Occipital lobe (tissue), 3 donors: ENCODE measurements at places on chromosomes 5 and 9. TPM values are rescaled to one million over a fixed set of nuclear protein-coding genes. Genes with fewer than 3 reads are reported as not detected.

DNA sequence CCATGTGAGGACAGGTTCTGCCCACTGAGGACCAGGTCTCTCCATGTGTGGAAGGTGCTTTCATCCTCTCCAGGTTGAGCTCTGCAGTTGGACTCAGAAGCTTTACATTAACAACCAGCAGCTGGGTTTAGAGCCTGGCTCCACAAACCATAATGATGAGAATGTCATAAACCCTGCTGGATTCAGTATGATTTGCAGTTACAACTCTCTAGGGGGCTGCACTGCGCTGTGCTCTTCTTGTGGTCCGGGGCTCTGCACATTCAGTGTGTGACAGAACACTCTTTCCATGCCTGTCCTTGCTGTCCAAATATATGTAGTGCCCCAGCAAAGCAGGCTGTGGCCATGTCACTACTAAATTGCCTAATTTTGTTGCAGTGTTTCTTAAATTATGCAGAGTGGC, 334.3 kb downstream of the ICE1 start:
- DNase-seq, result no peak

DNA sequence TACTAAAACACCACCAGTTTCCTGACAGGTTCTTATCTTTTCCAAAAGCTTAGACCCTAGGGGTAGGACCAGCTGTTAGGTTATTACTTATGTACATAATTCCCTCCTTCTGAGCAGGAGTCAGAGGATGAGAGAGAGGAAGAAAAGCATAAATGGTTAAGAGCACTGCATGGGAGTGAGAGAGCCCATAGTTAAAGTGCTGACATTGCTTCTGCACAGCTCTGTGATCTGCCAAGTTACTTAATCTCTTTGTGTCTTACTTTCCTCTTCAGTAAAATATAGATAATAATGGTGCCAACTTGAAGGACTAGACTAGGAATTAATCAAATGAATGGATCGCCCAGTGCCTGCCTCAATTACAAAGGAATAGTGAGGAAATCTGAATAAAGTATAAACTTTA, 66.4 kb downstream of the NRG2 start:
- DNase-seq, result no peak

- no peak for DNase-seq
Measured at GRCh38 chr5:22706901-22707300, 146.2 kb downstream of the CDH12 start.

- no peak for DNase-seq
Measured at GRCh38 chr5:149464796-149465489, 85.9 kb upstream of the IL17B start.

GRCh38 chr5:135493406-135494180, 41.4 kb upstream of the TIFAB start:
- no peak for DNase-seq

GRCh38 chr5:19795218-19795617, 192.8 kb downstream of the CDH18 start:
- no peak for DNase-seq

GRCh38 chr9:116395699-116396037, 242.1 kb downstream of the PAPPA start:
- DNase-seq, result no peak

DNA sequence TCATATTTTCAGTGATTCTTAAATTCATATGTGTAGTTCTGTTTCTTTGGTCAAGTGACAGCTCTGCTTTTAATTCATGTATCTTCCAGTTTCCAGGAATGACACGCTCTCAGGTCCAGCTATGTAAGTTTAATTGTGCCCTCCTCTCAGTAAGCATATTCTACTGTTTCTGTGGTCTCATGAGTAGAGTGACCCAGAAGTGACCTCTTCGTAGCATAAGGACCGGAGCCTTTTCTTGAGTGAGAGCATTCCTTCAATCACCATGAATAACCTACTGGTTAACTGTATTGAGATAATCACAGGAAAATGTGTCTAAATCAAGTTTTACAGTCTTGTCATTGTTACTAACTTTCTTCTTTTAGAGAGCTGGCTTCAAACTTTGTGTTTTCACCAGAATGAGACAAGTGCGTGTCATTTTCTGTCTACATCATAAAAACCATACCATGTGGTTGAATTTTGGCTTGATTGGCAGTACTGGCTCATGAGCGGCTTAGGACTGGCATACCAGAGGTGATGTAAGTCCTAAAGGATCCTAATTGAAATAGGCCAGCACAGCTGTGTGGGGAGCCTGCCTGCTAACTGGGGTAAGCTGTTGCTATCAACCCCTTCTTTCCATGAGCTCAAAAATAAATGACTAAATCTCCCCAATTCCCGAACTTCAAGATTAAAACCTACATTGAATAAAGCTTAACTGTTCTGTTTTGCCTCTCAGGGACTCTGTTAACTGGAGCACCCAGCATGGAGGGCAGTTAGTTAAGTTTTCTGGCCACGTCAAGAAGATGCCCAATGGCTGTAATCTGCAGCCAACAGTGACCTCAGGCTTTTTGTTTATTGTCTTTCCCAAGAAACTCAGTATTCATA, 4.8 kb downstream of the ADAMTSL1 start:
- DNase-seq, result no peak

DNA sequence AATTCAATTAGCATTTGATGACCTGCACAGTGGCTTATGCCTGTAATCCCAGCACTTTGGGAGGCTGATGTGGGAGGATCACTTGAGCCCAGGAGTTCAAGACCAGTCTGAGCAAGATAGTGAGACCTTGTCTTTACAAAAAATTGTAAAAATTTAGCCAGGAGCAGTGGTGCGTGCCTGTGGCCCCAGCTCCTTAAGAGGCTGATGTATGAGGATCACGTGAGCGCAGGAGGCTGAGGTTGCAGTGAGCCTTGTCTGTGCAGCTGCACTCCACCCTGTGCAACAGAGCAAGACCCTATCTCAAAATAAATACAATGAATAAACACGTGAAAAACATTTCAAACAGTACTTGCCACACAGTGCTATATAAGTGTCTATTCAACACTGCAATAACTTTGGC, 4.2 kb downstream of the ABCA1 start:
- no peak for DNase-seq

GRCh38 chr5:148684528-148684927, 30.2 kb upstream of the HTR4 start:
- no peak for DNase-seq

DNA sequence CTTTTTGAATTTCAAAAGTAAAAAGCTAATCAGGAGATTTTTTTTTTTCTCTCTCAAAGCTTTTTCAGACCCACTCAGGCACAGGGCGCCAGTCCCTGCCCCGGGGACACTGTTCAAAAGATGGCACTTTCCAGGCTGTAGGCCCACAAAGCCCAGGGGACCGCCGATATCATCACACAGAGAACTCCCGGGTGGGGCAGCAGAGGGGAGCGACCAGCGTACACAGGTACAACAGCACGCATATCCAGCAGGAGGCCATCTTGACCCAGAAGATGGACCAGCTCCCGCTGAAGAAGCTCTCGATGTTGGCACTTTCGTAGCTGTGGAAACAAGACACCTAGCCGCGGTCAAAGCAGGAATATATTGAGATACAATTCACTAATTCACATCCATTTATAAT, 108.3 kb downstream of the THBS4 start:
- no peak for DNase-seq

GRCh38 chr9:134188386-134189144, 24.2 kb upstream of the RNU6ATAC start:
- no peak for DNase-seq

GRCh38 chr5:95850391-95850894, 27.9 kb upstream of the GLRX start:
- no peak for DNase-seq

- no peak for DNase-seq
Measured at GRCh38 chr5:74044936-74045335, 418.9 kb downstream of the ARHGEF28 start.

GRCh38 chr9:69153707-69154521, 20.2 kb upstream of the TJP2 start:
- DNase-seq, result no peak

DNA sequence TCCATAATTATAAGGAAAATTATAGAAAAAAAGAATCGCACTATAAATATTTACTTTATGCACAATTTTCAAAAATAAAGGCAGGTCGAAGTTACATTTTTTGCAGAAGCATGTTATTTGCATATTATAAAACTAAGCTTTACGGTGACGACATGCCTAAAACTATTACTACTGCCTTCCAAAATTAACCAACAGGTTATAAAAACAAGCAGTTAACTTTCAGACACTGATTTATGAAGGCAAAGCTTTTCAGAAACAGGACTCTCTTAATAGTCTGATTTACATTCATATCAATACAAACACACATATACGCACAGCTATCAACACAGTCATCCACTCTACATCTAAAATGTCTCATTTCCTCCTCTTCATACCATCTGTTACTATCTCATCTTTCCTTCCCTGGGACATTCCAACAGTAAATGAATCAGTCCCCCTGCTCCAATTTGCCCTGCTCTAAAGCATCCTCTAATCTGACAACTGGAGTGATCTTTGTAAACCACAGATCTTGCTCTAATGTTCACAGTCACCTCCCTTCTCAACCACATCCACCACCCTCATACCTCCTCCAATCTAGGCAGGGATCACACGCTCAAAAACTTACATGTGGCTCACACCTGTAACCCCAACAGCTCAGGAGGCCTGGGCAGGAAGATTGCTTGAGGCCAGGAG, 21.6 kb downstream of the FBXW11 start:
- DNase-seq, result no peak

GRCh38 chr9:134061019-134061687, 6.7 kb downstream of the BRD3 start:
- no peak for DNase-seq

DNA sequence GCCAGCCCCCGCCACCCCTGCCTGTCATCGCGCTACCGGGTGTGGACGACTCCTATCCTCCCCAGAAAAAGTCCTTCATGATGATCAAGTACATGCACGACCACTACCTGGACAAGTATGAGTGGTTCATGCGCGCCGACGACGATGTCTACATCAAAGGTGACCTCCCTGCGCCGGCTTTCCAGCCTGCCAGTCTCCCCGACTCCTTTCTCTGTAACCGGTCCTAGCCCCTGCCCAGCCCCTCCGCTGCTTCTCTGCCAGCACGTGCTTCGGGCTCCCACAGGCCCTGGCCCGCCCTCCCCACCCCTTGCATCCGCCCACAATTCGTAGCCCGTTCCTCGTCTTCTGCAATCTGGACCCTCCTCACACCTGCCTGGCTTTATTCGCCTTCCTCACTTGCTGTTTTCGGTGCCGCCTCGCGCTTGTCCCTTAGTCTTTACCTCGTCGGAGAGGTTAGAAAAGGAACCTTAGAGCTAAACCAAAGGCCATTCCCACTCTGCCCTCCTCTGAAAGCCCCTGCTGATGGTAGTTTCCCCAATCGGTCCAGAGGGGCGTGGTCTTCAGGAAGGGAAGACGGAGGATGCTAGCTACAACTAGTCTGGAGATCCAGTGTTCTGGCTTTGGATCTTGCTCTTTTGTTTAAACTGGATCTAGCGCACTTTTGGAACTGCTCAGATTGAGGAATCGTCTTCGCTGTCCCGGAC, 1.4 kb downstream of the CHSY3 start:
- DNase-seq, result no peak

DNA sequence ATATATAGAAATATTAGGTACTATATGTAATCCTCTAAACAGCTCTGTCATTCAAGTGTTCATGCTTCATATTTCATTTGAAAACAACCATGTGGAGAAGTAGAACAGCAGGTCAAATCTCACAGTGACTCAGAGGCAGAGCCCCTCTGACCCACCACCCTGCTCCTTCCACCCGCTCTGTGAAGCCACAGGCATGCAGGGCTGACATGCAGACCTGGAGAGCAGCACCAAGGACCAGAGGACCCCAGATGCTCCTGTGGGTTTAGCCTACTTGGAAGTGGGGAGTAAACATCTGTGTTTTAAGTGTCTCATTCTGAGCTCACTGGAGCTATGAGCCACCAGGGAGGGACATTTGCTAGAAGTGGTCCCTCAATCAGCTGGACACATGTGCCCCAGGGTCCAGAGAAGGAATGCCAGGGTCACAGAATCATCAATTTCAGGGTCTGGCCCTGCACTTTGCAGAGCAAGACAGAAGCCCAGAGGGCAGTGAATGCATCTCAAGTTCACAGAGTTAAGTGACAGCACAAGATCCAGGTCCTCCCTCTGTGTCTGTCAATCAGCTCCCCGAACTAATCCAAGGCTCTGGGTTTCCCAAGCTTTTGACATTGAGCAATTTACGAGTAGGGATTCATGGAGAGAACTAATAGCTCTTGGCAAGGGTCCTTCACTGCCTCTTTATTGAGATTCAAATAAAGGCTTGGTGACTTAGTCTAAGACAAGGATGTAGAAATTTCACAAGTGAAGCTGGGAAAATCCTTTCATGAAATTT, 441.1 kb downstream of the SEMA5A start:
- no peak for DNase-seq

GRCh38 chr5:59588922-59589321, 304.6 kb downstream of the PDE4D start:
- no peak for DNase-seq

DNA sequence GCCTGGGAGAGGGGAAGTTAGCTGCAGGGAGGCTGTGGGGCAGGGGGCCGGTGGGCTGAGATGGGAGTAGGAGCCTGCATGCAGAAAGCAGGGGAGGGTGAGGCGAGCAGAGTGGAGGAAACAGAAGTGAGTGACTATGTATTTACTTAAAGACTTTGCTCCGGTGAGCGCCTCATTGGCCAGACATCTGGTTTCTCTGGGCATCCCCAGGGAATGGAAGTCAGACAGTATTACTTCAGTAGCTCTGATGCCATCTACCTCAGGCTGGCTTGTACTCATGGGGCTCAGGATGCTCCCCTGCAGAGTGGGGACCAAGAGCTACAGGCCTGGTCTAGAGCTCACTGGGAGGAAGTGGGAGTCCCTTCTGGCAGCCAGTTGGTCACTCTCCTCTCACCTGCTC, 78.2 kb upstream of the ARAP3 start:
- DNase-seq, result no peak

DNA sequence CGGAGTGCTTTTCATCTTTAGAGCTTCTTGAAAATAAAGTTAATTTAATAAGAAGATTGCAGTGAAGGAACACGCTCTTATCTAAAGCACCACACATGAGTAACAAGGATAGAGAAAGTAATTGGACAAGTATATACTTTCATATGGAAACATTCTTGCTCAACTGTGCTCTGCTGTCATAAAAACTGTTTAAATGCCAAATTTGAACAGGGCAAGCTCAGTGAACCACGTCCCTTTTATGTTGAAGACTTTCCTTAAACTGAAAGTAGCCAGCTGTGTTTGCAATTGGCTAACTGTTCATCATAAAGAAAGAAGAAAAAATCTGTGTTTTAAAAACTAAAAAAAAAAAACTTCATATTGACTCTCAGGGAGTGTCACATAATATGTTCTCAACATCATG, 1610.7 kb upstream of the C9orf72 start:
- no peak for DNase-seq

The PCDHB13 gene
- 9.2 TPM for total RNA-seq

The TCF7 gene
- not detected for total RNA-seq

The ADAMTS2 gene
- 0.78 TPM for total RNA-seq

The PCDHGA12 gene
- total RNA-seq, result 6.9 TPM

The PRRX2 gene
- 0.16 TPM for total RNA-seq

The TAF11L5 gene
- not detected for total RNA-seq

The C9orf72 gene
- total RNA-seq, result 69.3 TPM

The WNT8A gene
- total RNA-seq, result not detected

The INSL4 gene
- not detected for total RNA-seq
